ENCODE measurements at places on chromosomes 6 and 20.

DNA sequence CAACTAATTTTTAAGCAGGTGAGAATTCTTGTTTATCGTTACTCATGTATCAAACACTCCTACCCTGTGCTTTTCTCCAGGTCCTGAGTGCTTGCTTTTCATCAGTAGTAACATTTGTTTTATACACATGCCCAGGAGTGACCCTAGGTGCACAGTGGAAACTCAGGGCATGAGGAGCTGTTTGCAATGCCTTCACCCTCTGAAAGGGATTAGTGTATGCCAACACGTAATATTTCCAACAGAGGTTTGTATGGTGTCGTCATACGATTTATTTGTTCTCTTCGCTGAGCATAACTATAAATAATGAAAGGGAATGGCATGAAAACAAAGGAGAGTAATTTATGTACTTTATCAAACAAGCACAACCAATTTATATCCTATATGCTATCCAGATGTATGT lies 537.4 kb upstream of the MMS22L start:
- DNase-seq: no peak

DNA sequence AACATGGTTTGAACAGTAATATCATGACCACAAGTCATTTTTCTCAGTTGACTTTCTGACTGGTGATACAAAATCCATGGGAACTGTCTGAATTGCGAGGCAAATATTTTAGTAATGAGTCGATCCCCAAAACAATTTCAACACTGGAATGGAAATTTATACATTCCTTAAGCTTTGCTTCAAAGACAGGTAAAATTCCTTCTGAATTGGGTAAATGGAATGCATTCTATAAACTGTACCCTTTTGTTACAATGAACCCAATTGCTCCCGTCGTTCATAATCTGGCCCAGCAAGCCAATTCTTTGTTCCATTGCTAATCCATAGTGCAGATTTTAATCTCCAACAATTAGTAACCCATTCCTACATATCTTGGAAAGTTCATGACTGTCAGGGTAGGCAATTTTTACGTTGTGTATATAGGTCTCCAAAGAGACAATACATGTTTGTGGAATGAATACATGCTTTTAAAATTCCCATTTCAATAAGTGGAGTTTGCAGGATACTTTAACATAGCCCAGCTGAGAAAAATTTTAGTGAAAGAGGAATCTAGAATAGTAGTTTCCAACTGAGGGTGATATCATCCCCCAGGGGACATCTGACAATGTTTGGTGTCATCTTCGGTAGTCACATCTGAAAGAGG lies 32.7 kb downstream of the CYP24A1 start:
- DNase-seq: peak; percentile 60

GRCh38 chr6:19472153-19472552 lies 365.0 kb upstream of the ID4 start:
- peak; percentile 90 for DNase-seq

- DNase-seq: peak; percentile 23
Observed at GRCh38 chr20:46688151-46689081, 828 bp downstream of the TP53RK start.

DNA sequence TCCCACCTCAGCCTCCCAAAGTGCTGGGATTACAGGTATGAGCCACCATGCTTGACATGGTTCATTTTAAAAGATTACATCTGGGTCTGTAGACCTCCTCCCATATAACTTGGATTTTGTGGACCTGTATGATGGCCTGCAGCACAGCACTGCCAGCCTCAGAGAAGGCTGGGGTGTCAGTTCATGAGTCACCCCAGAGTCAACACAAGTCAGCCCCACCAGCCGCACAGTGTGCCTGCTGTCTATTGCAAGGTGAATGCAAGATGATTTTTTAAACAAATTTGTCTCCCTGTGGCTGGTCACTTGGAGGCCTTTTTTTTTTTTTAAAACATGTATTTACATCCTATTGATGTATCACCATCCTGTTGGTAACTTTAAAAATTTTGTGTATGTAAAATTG lies 76.7 kb downstream of the RREB1 start:
- peak; percentile 18 for DNase-seq

- no peak for DNase-seq
Observed at GRCh38 chr20:35373661-35374060, 38.1 kb downstream of the UQCC1 start.

- DNase-seq: no peak
Observed at GRCh38 chr6:165599596-165600487, 63.2 kb downstream of the PDE10A start.

DNA sequence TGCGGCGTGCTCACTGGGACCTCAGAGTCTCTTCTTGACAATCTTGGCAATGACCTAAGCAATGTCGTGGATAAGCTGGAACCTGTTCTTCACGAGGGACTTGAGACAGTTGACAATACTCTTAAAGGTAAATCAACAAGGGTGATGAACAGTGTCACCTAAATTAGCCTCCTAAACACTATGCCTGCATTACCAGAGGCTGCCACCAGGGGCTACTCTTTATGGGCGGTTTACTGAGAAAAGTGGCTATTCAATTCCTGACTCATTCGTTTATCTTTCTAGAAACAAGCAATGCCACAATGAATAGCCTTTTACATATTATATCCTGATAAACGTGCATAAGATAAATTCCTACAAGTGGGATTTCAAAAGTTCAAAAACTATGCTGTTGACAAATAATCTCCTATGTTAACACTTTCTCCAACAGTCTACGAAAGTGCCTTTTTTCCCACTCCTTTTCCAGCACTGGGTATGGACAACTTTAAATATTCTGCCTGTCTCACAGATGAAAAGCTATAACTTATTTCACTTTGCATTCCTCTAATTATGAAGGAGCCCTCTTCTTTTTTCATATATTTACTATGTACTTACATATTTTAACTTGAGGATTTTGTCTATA lies 1.3 kb downstream of the BPIFA2 start:
- DNase-seq: no peak

DNA sequence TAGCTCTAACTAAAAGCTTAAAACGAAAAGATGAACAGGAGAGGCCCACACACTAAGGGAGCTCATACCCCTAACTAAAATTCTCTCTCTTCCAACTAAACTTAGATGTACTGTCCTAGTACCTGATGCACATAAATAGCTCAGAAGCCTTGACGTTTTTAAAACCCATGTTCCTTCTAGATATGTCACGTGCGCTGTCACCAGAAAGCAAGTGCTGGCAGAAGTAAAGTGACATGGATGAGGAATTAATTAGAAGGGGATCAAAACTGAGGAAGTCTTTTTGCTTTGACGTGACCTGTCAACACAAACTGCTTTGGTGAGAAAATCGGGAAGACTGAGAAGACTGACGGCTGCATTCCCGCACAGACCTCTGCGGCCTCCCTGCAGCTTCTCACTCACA lies 142.5 kb downstream of the ZMYND8 start:
- DNase-seq: no peak

DNA sequence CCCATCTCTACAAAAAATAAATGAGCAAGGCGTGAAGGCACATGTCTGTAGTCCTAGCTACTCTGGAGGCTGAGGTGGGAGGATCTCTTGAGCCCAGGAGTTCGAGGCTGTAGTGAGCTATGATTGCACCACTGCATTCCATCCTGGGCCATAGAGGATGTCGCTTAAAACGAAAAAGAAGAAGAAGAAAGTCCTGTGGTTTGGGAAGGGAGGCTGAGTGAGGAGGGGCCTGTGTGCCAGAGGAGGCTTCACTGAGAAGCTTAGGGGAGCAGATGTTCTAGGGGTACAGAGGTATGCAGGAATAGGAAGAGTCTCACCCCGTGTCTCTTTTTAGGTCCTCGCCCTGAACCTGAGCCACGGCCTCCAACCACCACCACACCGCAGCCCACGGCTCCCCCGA lies 4.2 kb downstream of the MMP9 start:
- DNase-seq: no peak

- DNase-seq: no peak
Observed at GRCh38 chr6:12331951-12332749, 42.0 kb downstream of the EDN1 start.

GRCh38 chr6:141667580-141668309 lies 465.0 kb upstream of the GJE1 start:
- peak; percentile 12 for DNase-seq

GRCh38 chr6:170089963-170090362 lies 200.9 kb downstream of the DLL1 start:
- no peak for DNase-seq
